ENCODE measurements at places on chromosomes 16 and 17. TPM values are rescaled to one million over a fixed set of nuclear protein-coding genes. Genes with fewer than 3 reads are reported as not detected.

Gene LDAF1
- polyA plus RNA-seq: 27.6 TPM

Gene FOXN1
- 0.57 TPM for polyA plus RNA-seq

DNA sequence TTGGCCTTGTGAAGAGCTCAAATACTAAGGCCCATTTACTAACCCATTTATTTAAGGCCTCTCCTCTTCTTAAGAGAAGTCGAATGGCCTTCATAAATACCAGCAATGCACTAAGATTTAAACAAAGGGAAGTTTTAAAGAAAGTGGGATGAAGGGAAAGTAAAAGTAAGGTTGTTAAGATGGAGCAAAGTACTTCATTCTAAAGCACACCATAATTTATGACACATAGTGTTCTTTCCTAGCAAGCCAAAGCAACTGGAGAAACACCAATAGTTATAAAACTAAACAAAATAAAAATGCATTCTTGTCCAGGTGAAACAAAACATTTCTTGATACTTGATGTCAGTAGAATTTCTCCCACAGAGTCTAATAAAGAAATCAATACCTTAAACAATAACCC, 27.9 kb downstream of the CDH11 start:
- DNase-seq: no peak

DNA sequence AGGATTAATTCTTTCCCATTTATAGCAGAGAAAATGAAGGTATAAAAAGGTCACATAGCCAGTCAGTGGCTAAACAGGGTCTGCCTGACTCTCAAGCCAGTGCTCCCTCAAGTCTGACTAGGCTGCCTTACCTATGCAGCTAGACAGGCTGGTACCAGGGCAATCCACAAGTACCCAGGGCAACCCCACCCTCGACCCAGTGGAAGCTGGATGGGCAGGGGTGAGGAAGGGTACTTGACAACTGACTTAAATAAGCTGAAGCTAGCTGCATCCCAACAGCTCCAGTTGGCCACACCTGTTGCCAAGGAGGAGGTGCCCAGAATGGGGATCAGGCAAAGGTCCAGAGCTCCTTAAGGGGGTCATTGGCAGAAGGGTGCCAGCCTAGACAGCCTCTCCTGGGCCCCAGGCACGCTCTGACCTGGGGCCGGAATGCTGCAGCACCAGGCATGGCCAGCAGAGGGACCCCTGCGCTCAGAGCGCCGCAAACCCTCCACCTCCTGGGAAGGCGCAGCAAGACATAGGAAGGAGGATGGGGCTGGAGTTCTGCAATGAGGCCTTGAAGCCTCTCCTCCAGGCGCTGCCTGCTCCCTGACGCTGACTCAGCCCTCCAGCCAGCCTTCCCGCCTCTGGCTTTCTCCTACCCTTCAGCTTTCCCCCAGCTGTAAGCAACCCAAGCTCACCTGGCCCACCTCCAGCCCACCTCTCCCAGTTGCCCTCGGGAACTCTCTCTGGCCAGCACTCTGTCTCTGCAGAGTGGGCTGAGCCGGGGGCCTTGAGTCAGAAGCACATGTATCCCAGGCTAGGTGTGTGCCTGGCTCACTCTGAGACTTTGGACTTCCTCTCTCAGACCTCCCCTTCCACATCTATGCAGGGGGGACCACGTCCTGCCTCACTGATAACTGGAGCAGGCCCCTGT, 28.8 kb downstream of the MPP2 start:
- peak; percentile 54 for DNase-seq

DNA sequence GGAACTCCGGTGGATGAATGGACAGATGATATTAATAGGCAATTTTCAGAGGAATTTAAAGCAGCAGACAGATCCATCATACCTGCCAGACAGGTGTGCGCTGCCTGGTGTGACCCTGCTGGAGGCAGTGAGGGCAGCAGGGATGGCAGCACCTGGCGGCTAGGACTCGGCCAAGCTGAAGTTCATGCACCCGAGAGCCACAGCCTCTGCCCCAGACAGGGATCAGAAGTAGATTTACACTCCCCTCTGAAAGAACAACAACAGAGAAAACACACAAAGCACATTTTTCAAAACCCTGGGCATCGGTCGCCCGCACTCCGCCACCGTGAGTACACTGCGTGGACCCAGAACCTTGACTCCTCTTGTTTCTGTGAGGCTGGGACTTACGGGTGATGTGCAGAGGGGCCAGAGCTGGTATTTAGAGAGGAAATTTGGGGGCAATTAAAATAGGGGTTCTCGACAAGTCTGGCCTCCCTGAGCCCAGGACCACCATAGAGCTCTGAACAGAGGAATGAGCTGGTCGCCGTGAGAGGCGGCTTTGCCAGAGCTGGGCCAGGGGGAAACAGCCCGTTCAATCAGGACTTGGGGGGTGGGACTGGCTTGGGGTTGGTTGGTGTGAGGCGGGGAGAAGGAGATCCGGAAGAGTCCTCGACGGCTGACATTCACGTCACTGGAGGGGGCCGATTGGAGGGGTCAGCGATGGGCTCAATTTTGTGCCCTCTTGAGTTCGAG, 101.0 kb downstream of the METRNL start:
- DNase-seq: no peak

DNA sequence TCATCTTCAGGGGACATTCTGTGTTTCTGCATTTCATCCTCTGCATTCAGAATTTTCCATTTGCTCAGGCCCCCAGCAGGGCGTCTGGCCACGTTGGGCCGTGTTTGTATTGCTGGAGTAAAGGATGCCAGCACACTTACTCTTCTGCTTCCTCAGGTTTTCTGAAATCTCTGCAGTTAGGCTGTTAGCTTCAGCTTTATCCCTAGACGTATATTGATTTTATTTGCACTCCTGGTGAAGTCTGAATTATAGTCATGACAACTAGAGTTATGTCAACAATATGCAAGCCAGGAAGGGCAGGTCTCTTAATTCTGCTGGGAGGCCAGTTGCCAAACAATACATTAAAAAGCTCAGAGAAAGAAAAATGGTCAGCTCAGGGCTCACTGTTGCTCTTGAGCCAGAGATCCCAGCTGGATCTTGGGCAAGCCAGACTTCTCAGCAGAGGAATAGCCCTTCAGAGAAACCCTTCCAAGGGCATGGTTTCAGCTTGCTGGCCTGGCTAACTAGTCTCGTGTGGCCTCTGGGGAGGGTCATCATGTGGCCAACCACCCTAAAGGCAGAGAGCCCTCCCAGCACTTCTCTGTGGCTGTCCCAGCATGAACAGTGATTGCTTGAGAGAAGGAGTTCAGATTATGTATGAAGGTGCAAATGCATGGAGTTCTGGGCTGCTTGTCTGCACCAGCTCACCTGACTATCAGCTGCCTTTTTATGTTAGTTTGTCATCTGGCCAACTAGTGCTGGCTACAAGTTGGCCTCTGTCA, 110.2 kb upstream of the CACNG5 start:
- DNase-seq: peak; percentile 65

GRCh38 chr17:10051112-10051511, 146.0 kb upstream of the RCVRN start:
- no peak for DNase-seq

Data from renal pelvis (tissue), 12 donors.